Activated naive CD8-positive, alpha-beta T cell treated with anti-CD3 and anti-CD28 coated beads, Interleukin-2, amount 50 U/mL, for 16 hours (primary cell): ENCODE measurements at places on chromosomes 7 and 10.

GRCh38 chr10:10437886-10438285 lies 579.8 kb upstream of the CELF2 start:
- DNase-seq = no peak

DNA sequence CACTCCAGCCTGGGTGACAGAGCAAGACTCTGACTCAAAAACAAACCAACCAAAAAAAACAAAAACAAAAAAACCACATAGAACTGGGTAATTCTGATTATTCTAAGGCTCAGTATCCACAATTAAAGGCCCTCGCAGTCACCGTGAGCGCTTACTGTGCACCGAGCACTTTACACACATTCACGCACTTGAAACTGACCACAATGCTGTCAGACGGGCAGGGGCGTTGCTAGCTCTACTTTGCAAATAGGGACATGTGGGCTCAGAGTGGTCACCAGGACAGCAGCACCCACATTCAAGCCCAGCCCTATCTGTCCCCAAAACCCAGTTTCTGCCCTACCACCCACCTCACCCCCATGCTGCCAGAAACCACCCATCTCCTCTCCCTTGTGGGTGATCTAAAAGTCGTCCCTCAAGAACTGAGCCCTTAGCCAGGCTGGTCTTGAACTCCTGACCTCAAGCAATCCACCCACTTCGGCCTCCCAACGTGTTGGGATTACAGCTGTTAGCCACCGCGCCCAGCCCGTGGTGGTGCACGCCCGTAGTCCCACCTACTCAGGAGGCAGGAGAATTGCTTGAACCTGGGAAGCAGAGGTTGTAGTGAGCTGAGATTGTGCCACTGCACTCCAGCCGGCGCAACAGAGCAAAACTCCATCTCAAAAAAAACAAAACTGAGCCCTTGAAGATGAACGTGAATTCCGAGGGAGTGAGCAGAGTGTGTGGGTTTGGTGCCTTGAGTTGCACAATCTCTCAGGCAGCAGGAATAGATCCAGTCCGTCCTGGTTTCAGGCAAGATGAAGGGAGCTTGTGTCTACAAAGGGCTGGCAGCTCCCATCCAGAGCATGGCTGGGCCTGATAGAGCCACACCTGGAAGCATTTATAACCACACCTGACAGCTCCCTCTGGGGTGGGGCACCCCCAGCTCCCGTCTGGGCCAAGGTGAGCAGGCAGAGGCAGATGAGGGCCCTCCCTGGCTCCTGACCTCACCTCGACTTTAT lies 5.4 kb upstream of the HSPB1 start:
- DNase-seq = no peak

GRCh38 chr10:3500408-3500856 lies 284.6 kb downstream of the KLF6 start:
- no peak for DNase-seq

DNA sequence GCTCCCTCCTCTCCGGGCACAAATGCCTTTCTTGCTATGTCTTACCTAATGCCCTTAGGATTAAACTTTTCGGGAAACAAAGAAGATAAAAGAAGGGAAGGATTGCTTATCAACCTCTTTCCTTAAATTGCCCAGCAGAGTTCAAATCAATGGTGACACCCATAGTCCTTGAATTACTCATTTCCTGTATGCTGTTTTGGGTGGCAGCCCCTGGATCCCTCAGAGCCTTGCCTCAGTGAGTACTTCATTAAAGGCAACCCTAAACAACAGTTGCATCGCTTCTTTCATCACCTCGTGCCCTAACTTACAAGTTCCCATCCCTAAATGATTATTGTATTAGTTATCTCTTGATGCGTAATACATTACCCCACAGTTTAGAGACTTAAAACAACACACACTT lies 31.6 kb upstream of the WAPL start:
- no peak for DNase-seq

DNA sequence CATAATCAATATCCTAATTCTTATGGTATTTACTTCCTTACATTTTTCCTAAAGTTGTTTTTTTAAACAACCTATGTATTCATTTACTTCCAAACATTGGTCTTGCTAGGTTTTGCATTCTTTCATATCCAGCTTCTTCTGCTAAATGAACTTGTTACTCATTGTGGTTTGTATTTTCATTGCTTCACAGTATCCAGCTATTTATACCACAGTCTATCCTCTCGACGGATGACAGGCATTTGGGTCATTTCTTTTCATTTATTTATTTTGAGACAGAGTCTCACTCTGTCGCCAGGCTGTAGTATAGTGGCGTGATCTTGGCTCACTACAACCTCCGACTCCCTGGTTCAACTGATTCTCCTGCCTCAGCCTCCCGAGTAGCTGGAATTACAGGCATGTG lies 66.8 kb downstream of the CCDC6 start:
- DNase-seq = no peak

- DNase-seq = no peak
These were observed 44.9 kb upstream of the FAM3C start for GRCh38 chr7:121440857-121441503.

DNA sequence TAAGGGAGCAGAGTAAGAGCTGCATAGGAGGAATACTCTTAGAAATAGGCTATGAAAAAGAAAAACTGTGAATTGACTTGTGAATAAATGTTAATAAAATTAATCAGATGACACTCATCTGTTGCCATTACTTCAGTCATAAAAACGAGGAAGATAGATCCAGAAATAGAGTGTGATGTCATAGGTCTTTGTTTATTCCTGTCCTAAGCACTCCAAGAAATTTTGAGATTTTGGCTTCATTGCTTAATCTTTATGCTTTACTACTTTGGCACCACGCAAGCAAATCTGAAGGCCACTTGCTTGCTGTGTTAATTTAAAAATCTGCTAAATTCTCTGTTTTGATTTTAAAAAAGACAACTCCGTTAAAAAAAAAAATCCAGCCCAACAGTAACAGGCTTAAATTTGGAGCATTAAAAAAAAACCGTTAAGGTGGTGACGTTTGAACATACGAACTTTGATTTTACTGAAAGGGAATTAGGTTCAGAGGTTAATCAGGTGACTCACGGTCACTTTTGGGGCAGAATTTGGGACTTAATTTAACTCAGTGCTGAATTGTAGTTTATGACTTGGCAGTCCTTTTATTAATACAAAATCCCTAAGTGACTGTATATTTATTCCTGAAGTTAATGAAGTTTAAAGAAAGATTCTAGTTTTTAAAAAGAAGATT lies 3.4 kb downstream of the IFRD1 start:
- no peak for DNase-seq

GRCh38 chr7:29214056-29214455 lies 19.5 kb downstream of the CHN2 start:
- DNase-seq = no peak

DNA sequence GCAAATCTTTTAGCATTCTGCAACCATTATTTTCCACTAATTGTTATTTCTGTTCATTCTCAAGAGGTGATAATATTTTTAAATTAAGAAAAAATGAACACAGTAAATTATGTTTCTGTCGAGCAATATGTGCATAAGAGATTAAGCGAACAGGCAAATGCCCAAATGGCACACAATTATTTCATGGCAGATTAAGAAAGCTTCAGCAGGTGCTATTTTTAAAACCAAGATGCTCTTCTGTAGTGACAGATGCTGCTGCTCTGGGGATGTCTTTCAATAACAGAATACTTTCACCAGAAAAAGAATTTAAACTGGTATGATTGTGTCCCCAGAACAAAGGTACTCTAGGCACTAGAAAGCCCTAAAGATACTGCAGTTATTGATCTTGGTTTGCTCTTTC lies 412.7 kb upstream of the SORCS1 start:
- no peak for DNase-seq

DNA sequence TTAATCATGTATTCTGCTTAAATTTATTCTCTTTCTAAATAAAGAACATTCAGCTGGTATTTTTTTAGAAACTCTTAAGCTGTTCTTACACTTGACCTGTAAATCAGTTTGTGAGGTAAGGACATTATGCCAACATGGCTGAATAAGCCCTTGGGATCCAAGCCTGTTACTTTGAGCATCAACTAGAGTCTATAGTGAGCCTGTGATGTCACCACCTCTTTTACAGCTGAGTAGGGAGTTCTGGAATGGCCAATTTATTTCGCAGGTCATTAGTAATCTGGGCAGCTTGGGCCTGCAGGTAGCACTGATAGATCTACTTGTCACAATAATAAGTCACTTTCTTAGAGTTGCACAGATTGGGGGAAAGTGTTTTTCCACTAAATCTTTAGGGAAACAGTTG lies 915.2 kb upstream of the MBL2 start:
- DNase-seq = no peak

DNA sequence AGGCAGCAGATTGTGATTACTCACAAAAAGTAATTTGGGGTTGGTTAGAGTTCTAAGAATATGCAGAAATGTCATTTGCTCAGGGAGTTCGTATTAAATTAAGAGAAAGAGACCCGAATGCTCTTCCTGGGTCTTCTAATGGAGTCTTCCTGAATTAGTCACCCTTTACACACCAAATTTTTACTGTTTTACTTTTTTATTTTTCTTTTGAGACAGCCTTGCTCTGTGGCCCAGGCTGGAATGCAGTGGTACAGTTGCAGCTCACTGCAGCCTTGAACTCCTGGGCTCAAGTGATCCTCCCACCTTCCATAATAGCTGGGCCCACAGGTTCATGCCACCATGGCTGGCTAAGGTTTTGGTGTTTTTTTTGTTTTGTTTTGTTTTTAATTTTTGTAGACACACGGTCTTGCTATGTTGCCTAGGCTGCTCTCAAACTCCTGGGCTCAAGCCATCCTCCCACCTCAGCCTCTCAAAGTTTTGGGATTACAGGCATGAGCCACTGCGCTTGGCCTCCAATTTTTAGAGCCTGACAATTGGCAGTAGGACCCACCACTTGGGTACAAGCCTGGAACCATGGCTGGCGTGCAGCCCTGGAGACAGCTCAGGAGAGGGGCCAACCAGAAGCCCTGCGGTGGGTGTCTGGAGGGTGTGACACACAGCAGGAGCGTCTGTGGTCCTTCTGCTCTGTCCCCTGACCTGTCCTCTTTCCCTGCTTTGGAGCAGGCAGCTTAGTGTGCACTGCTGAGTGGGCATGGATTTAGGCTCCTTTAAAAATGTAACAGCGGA lies 16.4 kb upstream of the BHLHA15 start:
- no peak for DNase-seq

DNA sequence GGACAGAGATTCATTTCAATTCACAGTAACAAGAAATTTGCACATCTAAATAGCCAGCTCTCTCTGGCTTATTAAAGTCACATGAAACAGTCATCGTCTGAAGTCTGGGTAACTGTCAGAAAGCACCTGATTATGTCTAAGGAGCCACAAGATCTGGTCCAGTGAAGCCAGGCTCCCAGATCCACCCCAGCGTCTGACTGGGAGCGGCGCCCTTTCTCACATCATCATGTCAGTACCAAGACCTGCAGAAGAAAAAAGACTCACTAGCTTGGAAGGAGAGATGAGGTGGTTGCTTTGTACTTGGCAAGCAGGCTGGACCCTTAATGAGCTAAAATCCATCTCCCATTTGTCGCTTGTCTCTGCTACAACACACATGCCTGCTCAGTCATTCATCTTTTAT lies 58.4 kb downstream of the VOPP1 start:
- no peak for DNase-seq

- no peak for DNase-seq
These were observed 51.2 kb downstream of the KIF5B start for GRCh38 chr10:32005050-32005449.

- no peak for DNase-seq
These were observed 217.6 kb upstream of the TCF7L2 start for GRCh38 chr10:112732277-112732921.

DNA sequence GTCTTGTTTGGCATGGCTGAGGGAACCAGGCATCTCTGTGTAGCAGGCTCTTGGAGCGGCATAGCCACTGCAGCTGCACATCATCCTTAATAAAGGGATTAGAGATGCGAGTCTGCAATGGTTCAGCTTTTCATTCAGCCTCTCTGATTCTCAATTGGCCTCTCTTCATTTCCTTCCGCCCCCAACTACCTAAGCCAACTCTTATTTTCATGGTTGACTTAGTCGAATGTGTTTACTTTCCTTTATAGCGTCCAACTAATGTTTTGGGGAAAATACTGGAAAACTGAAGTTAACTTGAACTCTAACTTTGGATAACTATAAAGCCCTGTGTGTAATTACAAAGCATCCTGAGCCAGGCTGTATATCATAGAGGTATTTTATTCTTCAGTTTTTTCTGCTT lies 202.2 kb upstream of the KIAA1217 start:
- DNase-seq = no peak

- no peak for DNase-seq
These were observed 269.6 kb upstream of the KLF14 start for GRCh38 chr7:131003634-131004033.

GRCh38 chr7:90613088-90613498 lies 17.0 kb downstream of the CDK14 start:
- DNase-seq = no peak

DNA sequence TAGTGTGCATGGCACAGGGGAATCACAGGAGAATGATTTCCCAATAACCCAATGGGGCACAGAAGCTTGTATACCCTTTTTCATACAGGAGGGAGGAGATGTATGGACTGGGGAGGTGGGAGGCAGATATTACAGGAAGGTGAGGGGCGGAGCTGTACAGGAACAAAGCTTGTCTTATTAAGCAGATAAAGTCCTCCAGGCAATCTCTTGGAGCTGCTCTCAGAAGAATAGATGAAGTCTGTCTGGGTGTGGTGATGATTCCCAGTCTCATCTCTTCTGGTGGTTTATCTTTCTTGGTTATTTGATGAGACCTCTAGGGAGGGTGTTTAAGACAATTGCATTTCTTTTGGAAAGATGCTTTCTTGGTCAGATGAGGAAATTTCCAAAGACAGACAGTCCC lies 25.1 kb upstream of the CPA5 start:
- no peak for DNase-seq

DNA sequence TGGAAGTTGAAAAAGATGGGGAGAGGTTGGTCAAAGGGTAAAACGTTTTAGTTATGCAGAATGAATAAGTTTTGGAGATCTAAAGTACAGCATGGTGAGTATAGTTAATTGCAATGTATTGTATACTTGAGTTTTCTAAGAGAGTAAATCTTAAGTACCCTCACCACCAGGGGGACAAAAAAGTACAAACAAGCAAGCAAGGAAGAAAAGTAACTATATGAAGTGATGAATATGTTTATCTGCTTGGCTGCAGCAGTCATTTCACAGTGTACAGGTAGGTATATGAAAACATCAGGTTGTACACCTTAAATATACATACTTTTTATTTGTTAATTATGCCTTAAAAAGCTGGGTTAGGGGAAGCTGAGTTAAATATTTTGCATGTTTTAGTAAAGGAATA lies 157.3 kb downstream of the PCLO start:
- DNase-seq = no peak

GRCh38 chr10:62224606-62225005 lies 44.0 kb downstream of the RTKN2 start:
- no peak for DNase-seq

GRCh38 chr10:3229815-3230214 lies 57.2 kb upstream of the PITRM1 start:
- DNase-seq = no peak

DNA sequence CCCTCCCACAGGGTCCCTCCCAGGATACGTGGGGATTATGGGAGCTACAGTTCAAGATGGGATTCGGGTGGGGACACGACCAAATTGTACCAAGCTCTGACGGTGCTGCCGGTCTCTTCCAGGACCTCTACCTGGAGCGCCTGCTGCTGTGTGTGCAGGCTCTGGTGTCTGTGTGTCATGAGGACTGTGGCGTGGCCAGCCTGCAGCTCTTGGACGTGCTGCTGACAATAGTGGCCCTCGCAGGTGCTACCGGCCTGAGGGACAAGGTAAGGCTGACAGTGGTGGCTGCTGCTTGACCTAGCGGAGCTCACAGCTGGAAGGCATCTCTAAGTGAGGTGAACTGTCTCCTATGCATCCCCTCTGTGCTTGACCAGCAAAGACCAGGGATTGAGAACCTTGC lies 34.5 kb upstream of the PRKAR1B start:
- DNase-seq = no peak
